Fibroblast of mammary gland (primary cell): ENCODE measurements at places on chromosomes 7 and 10.

DNA sequence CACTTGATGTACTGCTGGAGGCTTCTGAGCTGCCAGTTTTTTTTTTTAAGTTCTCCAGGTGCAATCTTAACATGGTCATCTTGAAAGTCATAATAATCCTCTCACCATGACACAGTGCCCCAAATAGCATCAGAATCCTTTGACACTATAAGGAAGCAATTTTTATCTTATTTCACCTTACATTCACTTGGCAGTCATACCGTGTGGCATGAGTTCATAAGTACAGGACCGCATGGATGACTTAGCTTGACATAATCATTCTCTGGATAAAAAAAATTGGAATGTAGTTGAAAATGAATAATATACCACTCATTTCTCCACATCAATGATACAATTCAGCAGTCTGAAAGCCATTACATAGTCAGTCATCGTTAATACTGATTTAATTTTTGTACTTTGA lies 25.6 kb upstream of the TMEM196 start:
- peak; percentile 1 for DNase-seq

- DNase-seq = peak; percentile 36
Observed at GRCh38 chr7:129969881-129970446, 17.2 kb upstream of the UBE2H start.

DNA sequence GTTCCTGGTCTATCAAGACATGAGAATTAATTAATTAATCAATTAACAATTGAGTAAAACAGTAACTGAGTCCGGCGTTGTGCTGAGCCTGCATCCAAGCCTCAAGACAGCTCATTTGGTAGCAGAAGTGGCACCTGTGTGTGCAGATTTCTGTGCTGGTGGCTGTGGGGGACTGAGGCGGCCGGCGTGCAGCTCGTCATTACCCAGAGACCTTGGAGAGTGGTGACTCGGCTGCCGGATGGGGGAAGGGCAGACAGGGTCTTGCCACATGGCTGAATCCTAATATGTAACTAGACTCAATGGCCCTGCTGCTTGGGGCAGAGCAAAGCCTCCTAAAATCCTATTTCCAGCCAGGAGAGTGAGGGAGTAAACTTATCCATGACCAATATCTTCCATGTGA lies 510.2 kb downstream of the TCERG1L start:
- DNase-seq = no peak

GRCh38 chr10:98925651-98926050 lies 310.0 kb downstream of the HPSE2 start:
- no peak for DNase-seq

DNA sequence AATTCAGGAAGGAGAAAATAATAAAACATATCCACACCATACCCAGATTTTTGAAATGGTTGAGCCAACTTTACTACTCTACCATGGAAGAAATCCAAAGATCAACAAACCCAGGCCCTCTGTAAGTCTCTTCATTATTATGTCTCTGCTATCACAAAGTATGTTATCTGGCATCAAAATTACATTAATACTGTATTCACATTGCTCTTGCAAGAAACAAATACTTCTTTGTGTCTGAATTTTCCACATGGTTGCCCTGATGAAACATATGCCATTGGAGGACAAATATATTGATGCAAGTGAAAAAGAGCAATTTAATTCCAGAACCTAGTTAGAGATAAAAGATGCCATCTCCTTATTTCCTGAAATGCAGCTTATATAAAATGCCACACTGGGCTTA lies 204.0 kb downstream of the FZD1 start:
- no peak for DNase-seq

- DNase-seq = peak; percentile 24
Observed at GRCh38 chr10:35959252-35959651, 317.2 kb upstream of the FZD8 start.

DNA sequence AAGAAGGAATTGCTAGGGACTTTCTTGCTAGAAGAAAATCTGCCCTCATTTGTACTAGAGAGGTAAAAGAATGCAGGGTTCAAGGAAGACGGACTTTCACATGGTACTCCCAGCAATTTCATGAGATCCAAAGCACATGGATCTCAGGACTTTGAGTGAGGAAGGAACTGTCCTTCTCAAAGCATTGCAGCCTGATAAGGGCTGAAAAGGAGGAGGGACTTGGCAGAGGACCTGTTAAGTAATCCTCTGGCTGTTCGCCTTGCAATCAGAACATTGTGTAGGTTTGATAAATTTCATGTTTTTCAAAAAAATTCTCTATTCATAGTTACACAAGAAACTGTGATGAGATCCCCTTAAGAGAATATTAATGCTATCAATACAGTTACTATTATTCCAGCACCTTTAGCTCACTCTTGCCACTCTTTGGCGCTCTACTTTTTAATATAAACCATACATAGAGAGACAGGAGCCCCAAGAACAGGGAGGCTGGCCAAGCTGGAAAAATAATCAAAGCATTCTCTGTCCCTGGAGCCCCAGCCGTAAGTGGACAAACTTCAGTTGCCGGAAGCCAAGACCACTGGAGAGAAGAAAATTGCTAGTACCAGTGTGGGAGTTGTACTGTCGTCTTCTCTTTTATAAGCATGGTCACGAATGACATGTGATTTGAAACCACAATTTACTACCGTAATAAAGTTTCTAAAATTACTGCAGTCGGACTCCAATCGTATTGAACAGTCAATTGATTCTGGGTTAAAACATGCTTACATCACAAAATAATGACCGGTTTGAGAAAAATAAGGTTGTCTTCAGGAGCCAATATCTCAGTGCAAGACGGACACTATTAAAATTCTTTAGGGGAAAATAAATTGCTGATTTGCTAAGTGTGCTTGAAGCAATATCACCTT lies 424.4 kb downstream of the SDK1 start:
- DNase-seq = no peak

DNA sequence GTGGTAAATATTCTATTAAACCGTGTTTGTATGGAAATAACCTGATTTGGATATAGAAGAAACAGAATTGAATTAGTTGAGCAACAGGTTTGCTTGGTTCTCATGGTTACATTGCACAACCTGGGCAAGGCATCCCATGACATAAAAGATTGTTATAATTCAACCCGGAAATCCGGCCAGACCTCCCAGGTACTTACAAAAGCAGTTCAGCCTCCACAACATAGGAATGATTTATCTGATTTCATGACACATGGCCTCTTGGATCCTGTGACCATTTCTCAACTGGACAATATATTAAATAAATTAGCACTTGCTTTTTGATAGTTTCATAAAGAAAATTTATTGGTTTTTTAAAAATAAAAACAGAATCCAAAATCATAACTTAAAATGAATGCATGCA lies 55.1 kb upstream of the PTPN12 start:
- DNase-seq = no peak

GRCh38 chr10:114718374-114718773 lies 60.3 kb upstream of the ABLIM1 start:
- DNase-seq = no peak

GRCh38 chr7:72334698-72335097 lies 77.4 kb downstream of the CALN1 start:
- no peak for DNase-seq

DNA sequence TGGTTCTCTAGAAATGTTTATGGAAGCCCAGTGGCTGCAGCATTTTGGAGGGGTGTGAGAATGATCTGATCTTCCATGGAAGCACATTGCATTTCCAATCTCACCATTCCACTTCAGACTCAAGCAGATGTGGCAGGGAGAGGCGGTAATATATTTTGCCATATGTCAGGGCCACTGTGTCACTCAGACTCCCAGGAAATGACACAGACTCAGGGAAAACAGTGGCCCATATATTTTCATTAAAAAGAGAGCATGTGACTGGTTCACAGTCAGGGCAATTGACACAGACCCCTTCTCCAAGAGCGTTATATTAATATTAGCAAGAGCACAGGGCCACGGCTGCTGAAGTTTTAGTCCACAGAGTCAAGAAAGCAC lies 149.3 kb upstream of the NRP1 start:
- no peak for DNase-seq

- peak; percentile 55 for DNase-seq
Observed at GRCh38 chr7:129091484-129092002, 36.6 kb upstream of the TNPO3 start.

DNA sequence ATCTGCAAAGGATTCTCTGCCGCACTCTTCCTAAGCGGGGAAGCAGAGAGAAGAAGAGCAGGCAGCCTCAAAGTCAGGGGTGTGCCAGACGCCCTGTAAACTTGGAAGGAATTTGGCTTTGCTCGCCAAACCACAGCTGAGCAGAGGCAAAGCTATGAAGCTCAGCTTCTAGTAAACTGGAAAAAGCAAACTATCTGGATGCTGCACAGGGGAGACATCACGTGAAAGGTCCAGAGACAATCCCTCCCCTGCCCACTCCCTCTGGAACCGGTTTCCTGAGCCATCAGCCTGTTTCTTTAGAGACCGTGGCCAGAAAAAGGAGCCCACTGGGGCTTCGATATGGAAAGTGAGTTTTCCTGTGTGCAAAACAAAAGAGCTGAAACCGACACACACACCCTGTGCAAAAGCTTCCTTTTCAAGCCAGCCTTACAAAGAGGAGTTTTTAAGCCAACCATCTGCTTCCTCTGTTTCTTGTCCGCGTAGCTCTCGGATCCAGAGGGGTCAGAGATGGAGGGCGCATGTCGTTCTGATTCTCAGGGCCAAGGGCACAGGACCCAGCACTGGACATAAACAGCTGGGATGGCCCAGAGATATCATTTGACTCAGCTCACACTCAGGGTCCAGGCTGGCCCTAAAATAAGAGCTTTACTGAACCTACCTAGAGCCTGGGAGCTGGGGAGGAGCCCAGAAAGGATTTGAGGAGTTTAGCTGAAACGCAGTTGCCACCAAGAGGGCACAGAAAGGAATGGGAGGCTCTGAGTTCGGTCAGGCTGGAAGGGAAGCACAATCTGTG lies 58.2 kb upstream of the DNAAF5 start:
- peak; percentile 78 for DNase-seq

DNA sequence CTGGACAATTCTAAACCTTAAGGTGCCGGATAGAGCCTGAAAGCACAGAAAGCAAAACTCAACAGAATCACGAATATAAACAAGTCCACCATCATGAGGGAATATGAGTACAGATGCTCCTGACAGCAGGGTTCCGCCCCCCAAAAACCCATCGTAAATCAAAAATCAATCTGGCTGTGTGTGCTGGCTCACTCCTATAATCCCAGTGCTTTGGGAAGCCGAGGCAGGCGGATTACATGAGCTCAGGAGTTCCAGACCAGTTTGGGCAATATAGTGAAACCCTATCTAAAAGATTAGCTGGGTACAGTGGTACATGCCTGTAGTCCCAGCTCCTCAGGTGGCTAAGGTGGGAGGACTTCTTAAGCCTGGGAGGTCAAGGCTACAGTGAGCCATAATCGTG lies 12.2 kb downstream of the BUD31 start:
- no peak for DNase-seq

- DNase-seq = no peak
Observed at GRCh38 chr7:52720856-52721255, 314.6 kb upstream of the POM121L12 start.

GRCh38 chr10:102286216-102286615 lies 40.9 kb downstream of the GBF1 start:
- no peak for DNase-seq

DNA sequence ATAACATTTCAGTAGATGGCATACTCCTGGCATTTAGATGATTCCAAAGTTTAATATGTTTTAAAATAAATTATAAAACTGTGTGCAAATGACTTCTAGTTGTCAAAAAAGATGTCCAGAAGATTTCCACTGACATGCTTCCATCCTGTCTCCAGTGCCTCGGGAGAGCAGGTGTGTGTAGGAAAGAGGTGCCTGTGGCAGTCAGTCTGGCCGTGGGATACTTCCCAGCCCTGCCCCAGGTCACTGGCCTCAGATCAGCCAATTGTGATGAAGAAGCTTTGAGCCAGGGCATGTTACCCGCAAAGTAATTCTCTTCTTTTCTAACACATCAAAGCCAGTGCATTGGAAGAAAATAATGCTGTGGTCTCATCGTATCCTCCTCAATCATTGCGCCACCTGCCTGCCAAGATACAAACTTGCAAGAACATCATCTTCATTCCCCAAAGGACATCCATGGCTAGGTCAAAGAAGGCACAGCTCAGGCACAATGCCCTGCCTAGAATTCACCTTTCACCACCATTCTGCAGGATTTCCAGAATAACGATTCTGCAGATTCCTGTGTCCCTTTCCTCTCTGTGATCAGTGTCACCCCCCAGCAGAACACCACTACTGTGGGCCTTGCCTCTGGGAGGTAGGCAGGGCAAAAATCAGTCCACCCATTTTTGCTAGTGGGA lies 6.3 kb upstream of the KCNMA1 start:
- DNase-seq = peak; percentile 77

DNA sequence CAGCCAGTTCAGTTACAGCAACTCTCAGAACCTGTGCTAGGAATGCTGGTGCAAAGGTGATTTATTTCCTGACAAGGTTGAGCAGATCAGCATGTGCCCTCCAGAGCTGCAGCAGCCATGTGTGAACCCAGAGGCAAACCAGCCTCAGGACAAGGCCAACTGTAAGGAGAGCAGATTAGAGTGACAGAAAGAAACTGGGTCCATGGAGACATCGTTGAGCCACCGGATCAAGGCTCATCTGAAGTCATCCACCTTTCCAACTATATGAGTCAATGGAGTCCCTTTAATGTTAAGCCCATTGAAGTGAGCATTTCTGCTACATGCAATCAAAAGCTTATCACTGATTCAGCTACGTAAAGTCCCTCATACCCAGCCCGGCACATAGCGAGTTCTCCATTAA lies 26.4 kb downstream of the KCNMA1 start:
- DNase-seq = no peak

GRCh38 chr7:76356823-76357222 lies 2.0 kb downstream of the YWHAG start:
- DNase-seq = peak; percentile 61

- DNase-seq = peak; percentile 86
Observed at GRCh38 chr10:101071267-101071884, 9.6 kb downstream of the KAZALD1 start.

DNA sequence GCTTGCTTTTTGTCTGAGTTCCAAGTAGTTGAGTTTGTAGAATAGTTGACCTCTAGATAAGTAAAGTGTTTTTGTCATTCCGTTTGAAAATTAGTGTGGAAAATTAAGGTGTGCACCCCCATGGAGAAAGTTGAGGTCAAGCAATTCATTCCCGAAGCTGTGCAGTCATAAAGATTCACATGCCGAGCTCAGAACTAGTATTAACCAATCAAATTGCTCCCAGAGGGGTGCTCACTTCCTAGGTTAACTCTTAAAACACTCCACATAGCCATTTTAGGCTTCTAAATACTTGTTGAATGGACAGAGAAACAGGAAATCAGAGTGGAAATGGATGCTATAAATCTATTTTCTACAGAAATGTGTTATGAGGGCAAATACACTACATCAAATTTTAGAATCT lies 638.9 kb downstream of the SUGCT start:
- DNase-seq = no peak

GRCh38 chr10:78212060-78212785 lies 178.6 kb downstream of the RPS24 start:
- DNase-seq = peak; percentile 11

GRCh38 chr7:43758822-43759683 lies 573 bp downstream of the BLVRA start:
- DNase-seq = no peak

GRCh38 chr10:91137822-91138221 lies 82.6 kb upstream of the PCGF5 start:
- no peak for DNase-seq
